Stimulated activated CD4-positive, alpha-beta T cell treated with anti-CD3 and anti-CD28 coated beads, Interleukin-4, amount 100 ng/mL, for 48 hours (primary cell): ENCODE measurements at places on chromosomes 12 and 14.

- DNase-seq: no peak
These were observed 5.6 kb upstream of the HMGA2 start for GRCh38 chr12:65818454-65819382.

GRCh38 chr12:112370868-112371510 lies 11.2 kb downstream of the HECTD4 start:
- no peak for DNase-seq

DNA sequence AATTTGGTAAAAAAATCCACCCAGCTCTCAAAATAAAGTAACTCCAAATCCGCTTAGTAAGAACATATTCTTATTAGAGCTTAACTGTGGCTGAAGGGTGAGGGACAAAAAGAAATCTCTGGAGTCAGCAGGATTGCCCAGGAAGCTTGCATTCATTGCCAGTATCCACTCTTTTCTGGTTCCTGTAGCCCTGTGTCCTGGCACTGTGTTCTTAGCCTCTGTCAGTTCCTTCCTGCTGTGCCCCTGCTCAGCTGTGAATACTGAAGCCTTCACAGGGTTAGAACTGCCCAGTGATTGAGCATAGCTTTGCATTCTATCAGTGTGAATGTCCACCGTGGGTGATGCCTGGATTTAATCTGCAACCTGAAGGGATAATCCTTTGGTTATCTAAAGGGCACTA lies 266.9 kb upstream of the PELI2 start:
- no peak for DNase-seq

- no peak for DNase-seq
These were observed 16.0 kb downstream of the NKX2-1 start for GRCh38 chr14:36503771-36504741.

GRCh38 chr12:20436316-20436715 lies 68.0 kb downstream of the PDE3A start:
- DNase-seq: no peak

DNA sequence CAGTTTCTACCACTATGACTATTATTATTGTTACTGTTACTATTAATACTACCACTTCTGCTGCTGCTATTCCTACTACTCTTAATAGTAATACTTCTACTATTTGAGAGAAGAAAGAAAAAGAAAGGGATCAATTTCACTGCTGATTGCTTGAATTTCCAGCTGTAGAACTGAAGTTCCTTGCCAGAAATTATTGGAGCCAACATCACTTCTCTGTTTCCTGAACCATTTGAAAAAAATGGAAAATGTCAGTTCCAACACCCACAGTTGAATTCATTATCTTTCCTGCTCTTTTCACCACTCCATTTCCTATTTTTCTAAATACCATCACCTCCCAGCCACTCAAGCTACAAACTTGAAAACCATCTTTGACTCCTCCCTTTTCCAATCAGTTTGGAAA lies 54.1 kb upstream of the PIK3C2G start:
- DNase-seq: no peak
